ENCODE measurements at places on chromosomes 1 and 21. TPM values are rescaled to one million over a fixed set of nuclear protein-coding genes. Genes with fewer than 3 reads are reported as not detected.
A peak's percentile ranks its signal among the peaks of the same experiment; 100 is the strongest.

DNA sequence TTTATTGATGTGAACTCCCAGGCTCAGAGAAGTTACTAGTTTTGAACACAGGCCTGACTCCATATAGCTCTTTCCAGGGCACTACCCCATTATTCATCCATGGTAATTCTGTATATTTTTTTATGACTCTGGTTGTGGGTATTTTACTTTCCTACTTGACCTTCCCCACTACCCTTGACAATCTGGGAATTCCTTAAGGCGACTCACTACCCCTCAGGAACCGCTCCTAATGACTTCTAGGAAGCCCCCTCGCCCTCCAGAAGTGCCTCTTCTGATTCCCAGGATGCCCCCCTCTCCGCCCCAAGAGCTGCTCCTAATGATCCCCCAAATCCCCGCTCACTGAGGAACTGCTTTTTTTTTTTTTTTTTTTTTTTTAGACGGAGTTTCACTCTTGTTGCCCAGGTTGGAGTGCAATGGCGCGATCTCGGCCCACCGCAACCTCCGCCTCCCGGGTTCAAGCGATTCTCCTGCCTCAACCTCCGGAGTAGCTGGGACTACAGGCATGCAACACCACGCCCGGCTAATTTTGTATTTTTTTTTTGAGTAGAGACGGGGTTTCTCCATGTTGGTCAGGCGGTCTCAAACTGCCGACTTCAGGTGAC lies 972 bp upstream of the KDM4A start:
- no peak for DNase-seq

AXDND1 gene
- total RNA-seq, result 0.98 TPM

GRCh38 chr1:215459136-215459535 lies 108.0 kb upstream of the KCTD3 start:
- DNase-seq, result no peak

SLAMF9 gene
- total RNA-seq, result not detected

DNA sequence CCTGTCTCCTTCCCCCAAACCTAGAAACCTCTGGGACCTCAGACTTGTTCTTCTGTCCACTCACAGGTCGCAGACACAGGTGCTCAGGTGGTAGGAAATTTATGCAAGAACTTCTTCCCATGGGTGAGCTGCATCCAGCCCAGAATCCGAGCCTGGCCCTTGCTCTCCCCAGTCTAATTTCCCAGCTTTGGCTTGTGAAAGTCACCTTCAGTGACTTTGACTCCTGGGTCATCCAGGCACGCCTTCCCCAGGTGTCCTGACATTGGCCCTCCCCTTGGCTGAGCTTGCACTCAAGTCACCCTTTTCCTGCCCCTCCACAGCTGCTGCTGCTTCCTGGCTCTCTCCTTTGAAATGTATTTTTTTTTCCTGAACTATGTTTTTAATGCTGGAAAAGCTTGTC lies 6.6 kb downstream of the IPO13 start:
- no peak for DNase-seq

DNA sequence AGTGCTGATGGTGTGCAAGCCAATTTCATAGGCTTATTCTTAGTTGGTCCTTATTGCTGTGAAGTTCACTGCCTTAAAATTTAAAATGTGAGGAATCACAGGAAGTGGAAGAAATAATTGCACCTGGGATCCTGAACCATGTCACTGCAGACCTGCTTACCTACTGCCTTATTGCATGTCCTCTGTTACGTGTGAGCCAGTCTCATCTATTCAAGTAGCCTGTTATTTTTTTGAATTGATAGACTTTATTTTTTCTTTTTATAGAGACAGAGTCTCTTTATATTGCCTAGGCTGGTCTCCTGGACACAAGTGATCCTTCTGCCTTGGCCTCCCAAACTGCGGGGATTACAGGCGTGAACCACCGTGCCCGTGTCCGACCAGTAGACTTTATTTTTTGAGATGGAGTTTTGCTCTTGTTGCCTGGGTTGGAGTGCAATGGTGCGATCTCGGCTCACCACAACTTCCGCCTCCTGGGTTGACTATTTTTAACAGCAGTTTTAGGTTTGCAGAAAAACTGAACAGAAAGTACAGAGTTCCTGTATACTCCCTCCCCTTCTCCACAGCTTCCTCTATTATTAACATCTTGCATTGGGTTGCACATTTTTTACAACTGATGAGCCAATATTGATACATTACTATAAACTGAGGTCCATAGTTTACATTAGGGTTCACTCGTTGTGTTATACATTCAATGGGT lies 14.0 kb upstream of the DISC1 start:
- peak; percentile 32 for DNase-seq

DNA sequence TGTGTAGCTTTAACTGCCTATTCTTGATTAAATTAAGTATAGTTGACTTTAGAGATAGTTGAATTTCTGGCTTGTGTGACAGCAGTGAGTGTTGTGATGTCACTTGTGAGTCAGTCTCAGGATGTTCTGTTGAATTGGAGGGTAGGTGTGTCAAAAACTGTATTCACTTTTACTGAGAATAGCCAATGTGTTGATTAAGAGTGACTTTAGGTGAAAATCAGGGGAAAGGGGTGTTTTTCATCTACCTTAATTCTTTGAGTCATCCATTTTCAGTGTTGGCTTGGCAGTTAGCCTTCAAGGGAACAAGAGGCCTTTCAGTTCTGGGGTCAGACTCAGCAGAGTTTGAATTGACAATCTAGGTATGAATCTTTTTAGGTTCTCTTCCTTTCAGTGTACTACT lies 75.9 kb downstream of the CDC14A start:
- no peak for DNase-seq

DNA sequence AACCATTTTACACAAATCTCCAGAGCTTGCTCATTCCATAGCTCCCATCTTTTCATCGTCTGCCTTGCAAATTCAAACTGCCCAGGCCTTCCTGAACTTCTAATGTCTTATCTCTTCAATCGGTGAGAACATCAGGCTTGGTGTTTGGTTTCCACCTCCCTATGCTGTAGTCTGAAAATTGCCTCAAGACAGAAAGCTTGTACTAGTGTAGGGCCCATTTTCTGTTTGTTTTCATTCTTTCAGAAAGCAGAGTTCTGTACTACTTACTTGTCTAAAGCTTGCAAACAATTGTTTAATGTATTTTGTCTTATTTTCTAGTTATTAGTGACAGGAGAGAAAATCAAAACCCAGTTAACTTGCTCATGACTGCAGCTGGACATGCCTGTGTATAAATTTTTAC lies 16.8 kb downstream of the HOOK1 start:
- DNase-seq, result no peak

GRCh38 chr1:40890771-40891170 lies 28.6 kb upstream of the CITED4 start:
- no peak for DNase-seq

- no peak for DNase-seq
Observed at GRCh38 chr1:156766298-156767100, 836 bp upstream of the PRCC start.

GRCh38 chr1:223022641-223023473 lies 120.2 kb downstream of the TLR5 start:
- DNase-seq, result no peak

DNA sequence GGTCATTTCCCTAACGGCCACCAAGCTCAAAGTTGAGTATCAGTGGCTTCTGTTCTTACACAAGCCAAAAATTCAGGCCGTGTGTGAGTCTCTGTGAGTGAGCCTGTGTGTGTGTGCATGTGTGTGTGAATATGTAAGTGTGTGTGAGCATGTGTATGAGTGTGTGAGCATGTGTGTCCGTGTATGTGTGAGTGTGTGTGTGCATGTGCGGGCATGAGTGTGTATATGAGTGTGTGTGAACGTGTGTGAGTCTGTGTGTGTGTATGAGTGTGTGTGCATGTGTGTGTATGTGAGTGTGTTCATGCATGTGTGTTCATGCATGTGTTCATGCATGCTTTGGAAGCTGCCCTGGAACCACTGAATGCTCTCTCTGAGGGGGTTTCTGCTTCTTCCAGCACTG lies 105.7 kb downstream of the AJAP1 start:
- no peak for DNase-seq

TFF1 gene
- total RNA-seq, result not detected

CELA3A gene
- not detected for total RNA-seq

- no peak for DNase-seq
Observed at GRCh38 chr1:182905321-182905720, 47.6 kb downstream of the SHCBP1L start.

- no peak for DNase-seq
Observed at GRCh38 chr1:102241431-102242338, 245.0 kb upstream of the OLFM3 start.

DNA sequence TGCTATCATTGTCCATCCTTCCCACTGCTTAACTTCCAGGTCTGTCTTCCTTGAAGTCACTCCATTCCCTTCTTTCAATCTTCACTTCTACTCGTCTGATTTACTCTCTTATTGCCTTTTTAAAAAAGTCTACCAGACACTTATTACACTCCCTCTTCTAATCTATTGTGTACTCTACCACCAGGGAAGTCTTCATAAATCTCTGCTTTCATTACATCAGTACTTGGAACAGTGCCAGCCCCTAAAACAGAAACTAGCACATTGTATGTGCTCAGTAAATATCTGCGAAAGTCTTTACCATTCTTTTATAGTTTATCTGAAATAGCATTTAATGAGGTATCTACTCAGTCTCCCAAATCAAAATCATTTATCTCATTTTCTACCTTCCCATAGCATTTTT lies 236.4 kb downstream of the USH2A start:
- DNase-seq, result no peak

DNA sequence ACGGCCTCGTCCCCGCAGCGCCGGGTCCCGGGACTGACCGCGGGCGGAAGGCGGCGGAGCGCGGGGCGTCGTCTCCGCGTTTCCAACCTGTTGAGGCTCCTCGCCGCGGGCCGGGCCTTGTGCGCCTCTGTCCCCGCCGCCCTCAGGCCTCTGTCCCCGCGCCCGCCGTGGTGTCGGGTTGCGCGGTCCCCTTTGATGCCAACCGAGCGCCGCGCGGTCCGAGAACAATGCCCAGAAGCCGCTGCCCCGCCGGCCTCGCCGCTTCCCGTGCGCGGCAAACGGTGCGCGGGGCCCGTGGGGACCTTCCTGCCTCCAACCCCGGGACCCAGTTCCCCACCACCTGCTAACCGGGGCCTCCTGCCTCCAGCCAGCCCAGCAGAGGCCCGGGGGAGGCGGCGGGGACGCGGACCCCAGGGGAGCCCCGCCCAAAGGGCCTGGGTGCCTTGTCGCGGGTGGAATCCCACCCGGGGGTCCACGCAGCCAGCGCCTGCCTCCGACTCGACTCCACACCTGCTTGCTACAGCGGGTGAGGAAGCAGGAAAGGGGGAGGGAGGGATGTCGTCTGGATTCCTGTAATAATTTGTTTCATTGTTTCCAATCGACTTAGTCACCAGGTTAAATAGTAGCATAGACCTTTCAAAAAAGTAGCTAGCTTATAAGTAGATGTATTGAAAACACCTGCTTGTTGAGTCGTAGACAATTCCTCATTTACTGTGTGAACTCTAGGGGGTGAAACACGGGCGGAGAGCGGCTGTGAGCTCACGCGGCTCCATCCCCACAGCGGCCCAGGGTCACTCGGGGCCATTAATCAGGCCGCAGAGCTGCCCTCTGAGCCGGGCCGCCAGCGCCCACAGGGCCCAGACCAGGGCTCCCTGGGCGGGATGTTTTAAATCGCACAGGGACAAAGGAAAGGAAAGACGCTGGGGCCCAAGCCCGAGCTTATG lies 1.1 kb downstream of the COL18A1 start:
- DNase-seq, result no peak

- peak; percentile 45 for DNase-seq
Observed at GRCh38 chr1:227896710-227897655, 50.7 kb downstream of the WNT9A start.

- DNase-seq, result peak; percentile 74
Observed at GRCh38 chr1:21289700-21290545, at the start of gene ECE1. Gene ECE1 (minus strand): TSS chr1:21290463. CDS start chr1:21290414, 49 bp downstream.

KANK4 gene
- total RNA-seq, result not detected

DNA sequence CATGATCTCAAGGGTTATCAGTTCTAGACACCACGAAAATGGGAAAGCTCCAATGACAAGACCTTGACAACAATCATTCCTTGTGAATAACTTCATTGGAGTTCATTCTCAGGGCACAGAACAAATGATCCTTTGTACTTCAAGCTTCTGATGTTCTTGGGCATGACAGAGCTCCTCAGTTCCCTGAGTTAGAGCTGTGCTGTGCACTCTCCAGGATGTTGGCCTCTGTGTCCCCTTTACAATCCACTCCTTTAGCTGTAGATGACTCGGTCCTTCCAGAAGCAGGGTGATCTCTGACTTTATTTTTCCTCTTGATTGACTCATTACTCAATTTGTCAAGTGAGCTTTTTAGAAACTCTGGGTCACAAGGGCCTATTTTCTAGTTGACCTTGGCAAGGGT lies 3.9 kb upstream of the FAM78B start:
- DNase-seq, result no peak

GRCh38 chr1:219506473-219506899 lies 106.4 kb downstream of the ZC3H11B start:
- DNase-seq, result no peak

GRCh38 chr1:67458663-67459062 lies 28.5 kb upstream of the SERBP1 start:
- no peak for DNase-seq

THEM5 gene
- not detected for total RNA-seq

DNA sequence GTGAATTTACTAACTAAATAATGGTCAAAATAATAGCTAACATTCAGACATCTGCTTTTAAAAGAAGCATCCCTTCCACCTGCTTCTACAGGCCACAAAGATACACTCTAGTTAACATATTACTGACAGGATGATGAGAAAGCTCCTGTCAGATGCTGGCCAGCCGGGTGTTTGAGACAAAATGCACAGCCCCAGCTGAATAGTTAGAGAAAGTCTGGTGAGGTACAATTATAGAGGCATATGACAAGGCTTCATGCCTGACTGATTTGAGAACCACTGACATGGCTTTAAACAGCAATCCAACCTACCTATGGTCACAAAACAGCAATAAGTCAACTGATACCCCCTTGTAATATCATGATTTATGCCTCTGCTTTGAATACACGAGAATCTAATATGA lies 137.0 kb downstream of the DENND1B start:
- DNase-seq, result no peak

LCA5L gene
- total RNA-seq, result not detected

- no peak for DNase-seq
Observed at GRCh38 chr1:203536575-203536974, 42.6 kb downstream of the OPTC start.

DNA sequence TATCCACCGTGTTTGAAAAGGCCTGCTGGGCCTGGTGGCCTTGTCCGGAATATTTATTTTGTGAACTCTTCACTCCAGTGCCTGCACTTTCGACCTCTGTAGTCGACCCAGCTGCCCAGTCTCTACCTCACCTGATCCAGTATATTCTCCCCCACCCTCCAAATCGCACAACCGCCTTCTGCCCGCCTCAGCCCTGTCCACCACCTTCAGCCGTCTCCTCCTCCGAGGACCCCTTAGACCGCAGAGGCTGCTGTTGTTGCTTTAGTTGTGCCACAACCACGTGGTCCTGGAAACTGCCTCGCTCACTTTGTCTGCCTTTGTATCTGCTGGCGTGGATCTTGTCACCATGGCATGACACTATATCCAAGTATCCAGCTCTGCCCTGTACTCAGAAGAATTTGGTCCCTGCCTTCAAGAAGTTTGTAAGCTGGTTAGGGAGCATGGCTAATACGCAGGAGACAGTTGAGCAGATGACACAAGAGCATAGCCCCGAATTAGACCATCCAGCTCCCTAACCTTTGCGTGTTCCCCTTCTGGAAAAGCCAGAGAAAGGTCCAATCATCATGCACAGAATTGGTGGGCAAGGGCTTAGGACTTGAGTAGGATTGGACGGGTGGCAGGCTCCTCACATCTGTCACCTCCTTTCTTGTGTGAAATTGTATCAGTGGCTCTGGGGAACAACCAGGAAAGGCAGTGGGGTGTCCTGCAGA lies 1.5 kb downstream of the PHGDH start:
- DNase-seq, result no peak

LGR6 gene
- 1.9 TPM for total RNA-seq

CDA gene
- total RNA-seq, result not detected

AGO1 gene
- total RNA-seq, result 15.8 TPM

RPE65 gene
- not detected for total RNA-seq

Measured in CD8-positive, alpha-beta T cell (primary cell).